HuH-7.5 (cell line): ENCODE measurements at places on chromosomes 13 and 19.

DNA sequence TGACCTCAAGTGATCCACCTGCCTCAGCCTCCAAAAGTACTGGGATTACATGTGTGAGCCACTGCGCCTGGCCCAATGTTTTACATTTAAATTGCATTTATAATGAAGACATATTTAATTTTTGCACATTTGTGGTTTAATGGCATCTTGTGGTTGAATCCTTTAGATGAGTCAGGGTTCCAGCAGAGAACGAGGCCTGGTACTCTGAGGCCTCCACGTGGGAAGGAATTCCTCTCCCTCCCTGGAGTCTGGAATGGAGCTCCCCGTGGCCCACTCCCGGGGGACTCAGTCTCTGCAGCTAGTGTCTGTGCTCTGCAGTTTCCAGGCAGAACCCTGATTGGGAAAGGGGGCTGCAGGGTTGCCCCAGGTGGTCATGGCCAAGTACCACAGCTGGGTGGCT, 24.2 kb downstream of the ZFR2 start:
- DNase-seq: no peak

GRCh38 chr19:32339988-32340874, 5.2 kb upstream of the ZNF507 start:
- peak; percentile 55 for DNase-seq

DNA sequence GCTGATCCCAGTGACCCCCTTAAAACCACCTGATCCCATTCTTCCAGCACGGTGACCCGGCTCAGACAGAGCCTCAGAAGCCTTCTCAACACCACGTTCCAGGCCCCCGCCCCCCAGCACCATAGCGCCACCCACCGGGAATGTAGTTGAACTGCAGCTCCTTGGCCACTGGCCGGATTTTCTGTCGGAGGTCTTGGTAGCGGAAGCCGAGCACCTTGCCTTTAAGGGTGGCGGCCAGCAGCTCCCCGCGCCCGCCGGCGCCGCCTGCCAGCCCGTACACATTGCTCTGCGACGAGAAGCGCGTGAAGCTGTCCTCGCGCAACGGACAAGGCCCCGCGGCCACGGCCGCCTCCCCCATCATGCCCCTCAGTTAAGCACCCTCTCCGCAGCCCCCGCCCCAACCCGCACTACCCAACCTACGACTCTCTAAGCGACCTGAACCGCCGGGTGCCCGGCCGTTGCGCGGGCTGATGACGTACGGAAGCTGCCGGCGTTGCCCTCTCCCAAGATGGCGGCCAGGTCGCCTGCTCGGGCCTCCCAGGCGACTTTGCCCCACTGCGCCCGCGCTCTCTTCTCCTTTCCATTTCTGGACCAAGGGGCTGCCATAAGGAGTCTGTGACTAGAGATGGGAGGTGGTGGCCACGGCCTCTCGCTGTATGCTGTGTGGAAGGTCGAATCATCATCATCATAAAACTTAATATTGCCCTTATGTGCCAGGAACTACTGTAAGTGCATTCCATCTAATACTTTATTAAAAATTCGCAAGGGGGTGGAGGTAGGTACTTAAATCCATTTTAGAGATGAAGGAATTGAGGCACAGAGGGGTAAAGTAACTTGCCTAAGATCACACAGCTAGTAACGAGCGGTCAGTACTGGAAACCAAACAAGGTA, at the start of gene KPTN:
Gene KPTN, minus strand, starts transcription at position 420 of the 891 bp plus-strand sequence. Its CDS starts 59 bp downstream, at position 361.
- peak; percentile 98 for DNase-seq

DNA sequence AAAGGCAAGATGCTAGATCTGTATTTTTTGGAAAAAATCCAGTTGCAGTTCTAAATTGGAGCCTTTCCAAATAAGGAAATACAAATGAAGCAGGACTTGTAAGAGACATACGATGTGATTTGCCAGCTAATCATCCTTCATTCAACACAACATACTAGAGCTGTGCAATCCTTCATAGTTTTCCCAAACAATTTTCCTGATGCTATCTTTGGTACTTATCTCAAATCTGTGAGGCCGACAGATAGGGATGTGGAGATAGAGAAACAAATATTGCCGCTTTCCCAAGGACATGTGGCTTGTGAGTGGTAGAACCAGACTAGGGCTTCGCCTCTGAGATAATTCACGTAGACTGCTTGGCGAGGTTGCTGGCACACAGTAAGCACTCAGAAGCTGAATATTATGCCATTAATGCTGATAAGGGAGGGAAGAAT, 176.6 kb downstream of the LMO7 start:
- DNase-seq: no peak

- no peak for DNase-seq
Measured at GRCh38 chr13:98416408-98416807, 160.5 kb downstream of the STK24 start.

DNA sequence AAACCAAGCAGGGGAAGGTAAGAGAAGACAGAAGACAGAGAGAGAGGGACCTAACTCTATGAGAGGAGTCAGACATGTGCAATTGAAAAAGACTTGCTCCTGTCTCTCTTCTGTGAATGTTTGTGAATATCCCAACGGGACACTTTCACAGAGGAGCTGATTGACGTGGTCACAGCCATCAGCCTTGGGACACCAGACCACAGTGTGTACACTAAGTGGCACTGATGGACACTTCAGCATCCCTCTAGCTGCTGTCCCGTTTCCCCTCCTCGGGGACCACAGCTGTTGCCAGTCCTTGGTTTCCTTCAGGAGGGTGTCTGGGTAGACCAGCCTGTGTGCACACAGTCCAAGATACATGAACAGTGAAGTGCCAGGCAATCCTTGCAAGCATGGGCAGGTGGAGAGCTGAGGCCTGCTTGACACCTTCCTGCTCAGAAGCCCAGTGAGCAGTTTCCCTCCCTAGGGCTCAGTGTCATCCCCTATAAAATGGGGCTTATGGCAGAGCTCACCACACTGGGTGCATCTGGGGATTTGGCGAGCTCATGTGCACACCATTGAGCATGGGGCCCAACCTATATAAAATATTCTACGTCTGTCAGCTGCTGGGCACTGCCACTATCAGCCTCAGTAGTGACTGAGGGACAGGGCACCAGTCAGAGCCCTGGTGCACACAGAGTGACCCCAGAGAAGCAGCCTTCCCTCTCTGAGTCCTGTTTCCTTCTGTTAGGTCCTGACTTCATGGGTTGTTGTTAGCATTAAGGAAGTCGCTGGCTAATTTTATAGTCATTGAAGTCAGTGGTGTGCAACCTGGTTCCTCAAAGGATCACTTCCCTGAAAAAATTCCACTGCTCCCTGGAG, 4.3 kb upstream of the USF2 start:
- DNase-seq: no peak

- DNase-seq: no peak
Measured at GRCh38 chr19:17873786-17874757, 2.3 kb downstream of the SLC5A5 start.

- no peak for DNase-seq
Measured at GRCh38 chr13:61036715-61037114, 378.9 kb downstream of the PCDH20 start.

GRCh38 chr13:63011996-63012395, 1596.3 kb upstream of the PCDH20 start:
- DNase-seq: no peak

DNA sequence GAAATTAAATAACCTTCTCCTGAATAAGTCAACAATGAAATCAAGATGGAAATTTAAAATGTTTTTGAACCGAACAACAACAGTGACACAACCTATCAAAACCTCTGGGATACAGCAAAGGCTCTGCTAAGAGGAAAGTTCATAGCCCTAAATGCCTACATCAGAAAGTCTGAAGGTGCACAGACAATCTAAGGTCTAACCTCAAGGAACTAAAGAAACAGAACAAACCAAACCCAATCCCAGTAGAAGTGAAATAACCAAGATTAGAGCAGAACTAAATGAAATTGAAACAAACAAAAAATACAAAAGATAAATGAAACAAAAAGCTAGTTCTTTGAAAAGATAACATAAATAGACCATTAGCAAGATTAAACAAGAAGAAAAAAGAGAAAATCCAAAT, 9.0 kb downstream of the UGGT2 start:
- no peak for DNase-seq

GRCh38 chr19:52198678-52199077, 8.8 kb downstream of the PPP2R1A start:
- no peak for DNase-seq

DNA sequence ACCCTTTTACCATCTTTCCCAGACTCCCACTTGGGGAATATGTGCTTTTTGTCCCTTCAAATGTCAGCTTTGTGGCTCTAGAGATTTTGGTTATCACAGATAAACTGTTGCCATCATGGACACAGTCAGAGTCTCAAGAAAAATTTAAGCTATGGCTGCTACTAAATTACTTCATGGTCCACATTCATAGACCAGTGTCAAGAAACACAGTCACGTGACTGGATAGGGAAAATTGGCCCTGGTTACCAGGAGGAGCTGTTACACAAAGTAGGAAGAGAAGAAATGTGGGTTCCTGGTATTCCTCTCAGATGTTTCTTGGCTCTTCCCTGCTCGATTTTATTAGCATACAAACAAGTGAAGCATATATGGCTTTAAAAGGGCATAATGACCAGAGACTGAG, 348.9 kb downstream of the NDFIP2 start:
- no peak for DNase-seq

DNA sequence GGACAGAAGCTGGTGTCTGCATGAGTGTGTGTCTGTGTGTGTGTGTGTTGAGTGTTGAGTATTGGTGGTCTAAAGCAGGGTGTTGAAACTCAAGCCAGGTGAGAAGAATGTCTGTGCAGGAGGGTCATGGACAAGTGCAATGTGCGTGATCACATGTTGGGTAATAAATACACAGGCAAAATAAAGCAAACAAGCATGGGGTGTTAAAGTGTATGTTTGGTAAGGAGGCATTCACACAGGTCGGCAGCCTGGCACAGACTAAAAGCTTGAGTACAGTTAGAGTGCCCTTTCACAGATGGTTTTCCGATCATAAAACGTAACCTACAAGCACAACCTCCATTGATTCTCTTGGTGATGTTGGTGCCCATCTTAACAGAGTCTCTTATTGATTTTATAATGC, 476.9 kb upstream of the KLHL1 start:
- no peak for DNase-seq

DNA sequence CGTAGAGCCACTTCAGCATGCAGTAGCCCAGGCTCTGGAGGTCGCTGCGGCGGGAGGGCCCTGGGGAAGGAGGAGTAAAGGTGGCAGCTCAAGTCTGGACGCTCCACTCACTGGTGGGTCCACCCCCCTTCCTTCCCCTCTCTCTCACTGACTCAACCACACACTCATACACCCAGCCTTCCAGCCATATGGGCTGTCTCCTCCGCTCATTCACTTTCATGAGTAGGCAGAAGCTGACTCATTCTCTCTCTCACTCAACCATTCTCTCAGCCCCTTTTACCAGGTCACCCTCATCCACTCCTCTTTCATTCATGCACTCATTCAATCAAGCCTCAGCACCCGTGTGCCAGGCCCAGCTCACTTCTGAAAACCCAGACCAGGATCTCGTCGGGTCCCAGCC, 27.5 kb upstream of the SIGLEC11 start:
- DNase-seq: no peak

DNA sequence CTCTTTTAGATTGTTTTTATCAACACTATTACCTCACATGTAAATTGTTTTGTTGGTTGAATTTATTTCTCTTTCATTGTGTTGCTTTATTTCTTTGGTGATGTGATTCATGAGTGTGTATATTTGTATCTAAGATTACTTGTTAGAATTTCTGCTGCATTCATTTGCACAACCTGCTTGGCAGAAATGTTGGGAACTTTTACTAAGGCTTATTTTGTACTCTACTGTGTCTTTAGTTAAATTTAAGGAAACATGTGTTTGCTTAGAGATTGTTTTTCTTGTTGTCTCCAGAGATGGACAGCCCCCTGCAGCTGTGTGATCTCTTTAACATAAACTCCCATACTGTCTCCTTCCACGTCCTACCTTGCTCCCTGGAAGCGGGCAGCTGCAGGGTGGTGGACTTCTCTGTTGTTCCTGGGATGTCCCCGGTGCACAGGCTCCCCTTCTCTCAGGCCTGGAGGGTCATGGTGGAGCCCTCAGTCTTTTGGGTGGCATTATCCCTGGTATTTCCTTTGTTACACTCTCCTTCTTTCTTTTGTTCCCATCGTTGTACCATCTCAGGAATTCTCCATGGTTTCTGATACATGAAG, 212.0 kb upstream of the SPRY2 start:
- DNase-seq: no peak

DNA sequence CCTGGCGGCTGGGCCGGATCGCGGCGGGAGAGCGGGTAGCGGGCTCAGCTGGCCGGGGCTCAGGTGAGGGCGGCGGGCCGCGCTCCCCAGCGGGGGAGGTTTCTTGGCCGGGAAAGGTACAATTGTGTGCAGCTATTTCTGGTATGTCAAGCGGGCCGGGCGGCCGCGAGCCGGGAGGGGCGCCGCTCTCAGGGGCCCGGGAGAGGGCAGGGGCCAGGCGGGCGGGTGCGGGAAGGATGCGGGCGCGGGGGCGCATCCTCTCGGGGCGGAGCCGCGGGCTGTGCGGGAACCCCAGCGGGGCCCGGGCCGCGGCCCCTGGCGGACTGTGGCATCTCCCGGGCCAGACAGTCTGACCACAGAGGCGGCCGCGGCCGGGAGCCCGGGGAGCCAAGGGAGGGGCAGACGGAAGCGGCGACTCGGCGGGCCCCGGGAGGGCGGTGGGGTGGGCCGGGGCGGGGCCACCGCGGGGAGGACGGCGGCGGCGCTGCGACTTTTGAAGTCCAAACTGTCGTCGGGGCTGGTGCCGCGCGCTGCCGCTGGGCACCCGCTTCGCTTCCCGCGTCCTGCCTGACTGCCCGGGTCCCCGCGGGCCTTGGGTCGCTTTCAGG, at the start of gene LMO7:
Gene LMO7, plus strand, starts transcription at position 503 of the 608 bp plus-strand sequence. CDS start 328 bp downstream, outside the sequence.
- peak; percentile 42 for DNase-seq

GRCh38 chr13:108200781-108201398, 14.4 kb downstream of the LIG4 start:
- DNase-seq: no peak

DNA sequence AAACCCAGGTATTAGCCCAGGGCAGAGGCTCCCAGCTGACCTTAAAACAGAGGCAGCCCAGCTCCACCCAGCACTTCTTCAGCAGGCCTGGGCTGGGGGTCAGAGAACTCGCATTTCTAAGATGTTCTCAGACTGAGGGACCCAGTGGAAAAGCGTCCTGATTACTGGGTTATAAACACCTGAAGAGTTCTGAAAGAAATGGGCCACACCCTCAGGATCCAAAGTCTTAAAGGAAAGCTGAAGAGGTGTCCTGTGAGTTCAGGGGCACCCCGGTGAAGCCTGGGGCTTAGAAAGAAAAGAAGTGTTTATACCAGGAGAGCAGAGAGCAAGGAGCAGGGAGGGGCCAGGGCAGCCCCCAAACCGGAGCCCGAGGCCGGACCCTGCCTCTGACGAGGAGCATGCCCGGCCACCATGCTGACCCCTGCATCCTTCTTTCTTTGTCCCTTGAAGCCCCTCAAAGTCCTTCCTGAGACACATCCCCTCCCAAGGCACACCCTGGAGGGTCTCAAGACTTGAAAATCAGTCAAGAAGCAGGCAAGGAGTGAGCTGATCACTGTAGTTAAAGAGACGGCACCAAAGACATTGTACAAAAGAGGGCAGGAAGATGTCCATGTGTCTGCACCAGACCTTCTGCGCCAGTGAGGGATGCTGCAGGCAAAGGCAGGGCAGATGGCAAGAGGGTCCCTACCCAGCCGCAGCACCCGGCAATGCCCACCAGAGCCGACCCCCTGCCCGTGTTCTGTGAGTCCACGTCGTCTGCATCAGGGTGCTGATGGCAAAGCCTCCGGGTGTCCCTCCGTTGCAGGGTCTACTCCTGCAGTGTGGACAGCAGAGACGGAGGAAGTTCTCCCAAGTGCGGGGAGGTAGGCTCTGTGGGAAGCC, 10.6 kb upstream of the RAB20 start:
- no peak for DNase-seq
